Activated CD4-positive, CD25-positive, alpha-beta regulatory T cell (primary cell): ENCODE measurements at places on chromosomes 7 and 10.
A peak's percentile ranks its signal among the peaks of the same experiment; 100 is the strongest.

DNA sequence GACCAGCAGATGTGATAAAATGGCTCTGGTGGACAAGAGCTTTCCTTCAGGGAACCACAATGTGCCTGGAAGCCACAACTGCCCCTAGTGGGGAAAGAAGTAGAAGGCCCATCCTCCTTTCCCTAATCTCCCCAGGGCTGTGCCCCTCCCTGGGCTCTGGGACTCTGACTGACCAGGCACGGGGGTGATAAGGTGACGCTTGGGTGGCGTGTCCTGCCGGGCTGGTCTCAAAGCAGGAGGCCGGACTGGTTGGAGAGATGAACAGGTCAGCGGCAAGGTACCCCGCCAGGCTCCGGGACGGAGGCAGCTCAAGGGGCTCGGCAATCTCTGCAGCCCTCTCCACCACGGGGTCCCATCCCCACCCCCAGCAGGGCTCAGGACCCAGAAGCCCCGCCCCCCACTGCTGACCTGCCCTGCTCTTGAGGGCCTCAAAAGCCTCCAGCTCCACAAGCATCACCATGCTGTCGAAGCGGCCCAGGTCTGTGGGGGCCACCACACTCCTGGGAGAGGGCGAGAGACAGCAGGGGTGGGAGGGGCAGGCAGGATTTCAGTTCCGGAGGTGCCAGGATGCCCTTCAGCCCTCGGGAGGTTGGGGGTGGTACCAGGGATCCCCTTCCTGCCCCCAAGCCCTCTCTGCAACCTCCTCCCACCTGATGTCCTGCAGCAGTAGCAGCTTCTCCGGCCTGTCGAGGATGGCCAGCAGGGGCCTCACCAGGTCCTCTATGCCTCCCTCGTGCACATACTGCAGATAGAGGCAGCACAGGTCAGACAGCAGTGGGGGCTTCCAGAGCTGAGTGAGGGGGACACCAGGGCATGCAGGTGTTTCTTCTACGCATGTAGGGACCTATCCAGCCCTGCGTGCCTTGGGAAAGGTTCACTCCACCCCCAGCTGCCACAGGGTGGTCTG, 12.2 kb downstream of the LZTS2 start:
- no peak for DNase-seq

DNA sequence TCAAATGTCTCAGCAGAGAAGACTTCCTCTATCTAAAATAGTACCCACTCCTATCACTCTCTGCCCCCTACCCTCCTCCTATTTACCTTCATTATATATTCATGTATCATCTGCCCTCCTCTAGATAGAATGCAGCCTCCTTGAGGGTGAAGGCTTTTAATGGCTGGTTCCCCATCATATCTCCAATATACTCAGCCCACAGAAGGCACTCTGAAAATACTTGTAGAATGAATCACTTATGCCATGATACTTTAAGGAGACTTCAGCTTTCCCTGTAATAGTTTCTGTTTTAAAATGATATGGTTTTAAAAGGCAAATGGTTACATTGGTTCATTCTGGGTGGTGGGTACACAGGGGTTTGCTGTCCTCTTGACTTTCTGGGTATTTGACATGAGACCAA, 25.3 kb downstream of the GFRA1 start:
- no peak for DNase-seq

GRCh38 chr10:72328045-72328828, 26.5 kb downstream of the DNAJB12 start:
- DNase-seq: no peak

DNA sequence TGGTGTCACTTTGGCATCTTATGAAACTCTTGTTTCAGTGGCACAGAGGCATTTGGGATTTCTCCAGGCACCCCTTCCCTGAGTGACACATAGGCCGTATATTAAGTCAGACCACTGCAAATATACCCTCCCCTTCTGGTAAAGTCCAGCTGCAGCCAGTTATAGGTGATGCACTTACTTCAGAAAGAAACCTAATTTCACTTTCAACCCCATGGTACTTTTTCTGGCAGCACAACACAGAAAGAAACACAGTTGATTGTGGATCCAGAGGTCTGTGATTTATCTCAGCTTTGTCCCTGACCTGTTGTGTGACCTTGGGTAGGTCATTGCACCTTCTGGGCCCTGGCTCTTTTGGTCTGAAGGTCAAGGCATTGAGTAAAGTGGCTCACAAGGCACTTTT, 173.2 kb downstream of the BUB3 start:
- no peak for DNase-seq

GRCh38 chr10:11678074-11678793, 63.9 kb upstream of the ECHDC3 start:
- no peak for DNase-seq

DNA sequence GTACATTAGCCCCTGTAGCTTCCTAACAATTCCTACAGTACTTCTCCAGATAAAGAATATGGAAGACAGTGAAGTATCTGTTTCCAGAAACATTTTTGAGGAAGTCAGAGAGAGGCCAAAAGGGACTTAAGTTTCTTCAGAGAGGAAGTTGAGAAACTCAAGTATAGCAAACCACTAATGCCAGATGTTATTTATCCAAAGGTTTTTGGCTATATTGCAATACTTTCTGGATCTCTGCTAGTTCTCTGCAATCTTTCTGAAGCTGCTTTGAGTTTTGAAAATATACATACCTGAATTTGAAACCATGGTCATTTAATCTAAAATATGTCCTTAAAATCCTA, 64.7 kb downstream of the BICC1 start:
- DNase-seq: no peak

GRCh38 chr7:24945899-24946298, 34.1 kb downstream of the OSBPL3 start:
- no peak for DNase-seq

DNA sequence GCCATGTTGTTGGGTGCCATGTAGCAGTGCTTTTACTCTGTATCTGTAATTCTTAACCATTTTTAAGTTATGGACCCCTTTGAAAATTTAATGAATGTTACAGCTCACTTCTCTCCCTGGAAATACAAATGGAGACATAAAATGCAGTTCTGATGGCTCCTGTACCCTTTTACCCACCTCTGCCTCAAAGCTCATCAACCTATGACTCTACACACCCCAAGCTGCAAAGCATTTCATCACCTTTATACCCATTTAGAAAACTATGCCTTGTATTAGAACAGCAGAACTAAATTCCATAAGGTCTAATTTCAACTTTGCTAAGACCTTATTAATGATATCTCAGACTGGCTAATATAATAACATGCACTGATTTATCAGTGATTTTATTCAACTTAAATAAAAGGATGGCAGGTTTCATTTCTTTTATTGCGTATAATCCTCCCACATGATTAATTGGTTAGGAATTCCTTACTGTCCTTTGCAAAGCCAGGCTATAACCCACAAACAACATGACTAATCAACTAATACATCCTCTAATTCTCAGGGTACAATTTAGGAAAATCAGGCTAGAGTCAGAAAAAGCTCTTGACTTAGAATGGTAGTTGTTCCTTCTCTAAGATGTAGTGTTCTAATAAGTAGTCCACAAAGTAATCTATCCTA, 68.1 kb downstream of the CPEB3 start:
- DNase-seq: no peak

GRCh38 chr7:143299840-143300239, 11.7 kb downstream of the CASP2 start:
- peak; percentile 42 for DNase-seq

DNA sequence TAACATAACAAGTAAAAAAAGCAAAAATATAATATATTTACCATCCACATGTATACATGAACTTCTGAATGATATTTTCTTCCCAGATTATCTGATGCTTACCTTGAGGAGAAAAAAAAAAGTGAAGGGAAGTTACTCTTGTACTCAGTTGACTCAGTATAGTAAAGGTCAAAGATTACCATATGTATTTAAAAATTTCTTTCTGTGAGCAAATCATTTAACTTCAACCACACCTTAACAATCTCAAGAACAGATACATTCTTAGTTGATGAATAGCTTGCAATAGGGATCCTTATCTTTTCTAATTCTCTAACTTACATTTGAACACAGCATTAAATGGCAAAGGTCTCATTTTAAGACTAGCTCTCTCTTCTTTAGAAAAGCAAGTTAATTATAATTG, 29.8 kb downstream of the PRR15 start:
- DNase-seq: no peak

DNA sequence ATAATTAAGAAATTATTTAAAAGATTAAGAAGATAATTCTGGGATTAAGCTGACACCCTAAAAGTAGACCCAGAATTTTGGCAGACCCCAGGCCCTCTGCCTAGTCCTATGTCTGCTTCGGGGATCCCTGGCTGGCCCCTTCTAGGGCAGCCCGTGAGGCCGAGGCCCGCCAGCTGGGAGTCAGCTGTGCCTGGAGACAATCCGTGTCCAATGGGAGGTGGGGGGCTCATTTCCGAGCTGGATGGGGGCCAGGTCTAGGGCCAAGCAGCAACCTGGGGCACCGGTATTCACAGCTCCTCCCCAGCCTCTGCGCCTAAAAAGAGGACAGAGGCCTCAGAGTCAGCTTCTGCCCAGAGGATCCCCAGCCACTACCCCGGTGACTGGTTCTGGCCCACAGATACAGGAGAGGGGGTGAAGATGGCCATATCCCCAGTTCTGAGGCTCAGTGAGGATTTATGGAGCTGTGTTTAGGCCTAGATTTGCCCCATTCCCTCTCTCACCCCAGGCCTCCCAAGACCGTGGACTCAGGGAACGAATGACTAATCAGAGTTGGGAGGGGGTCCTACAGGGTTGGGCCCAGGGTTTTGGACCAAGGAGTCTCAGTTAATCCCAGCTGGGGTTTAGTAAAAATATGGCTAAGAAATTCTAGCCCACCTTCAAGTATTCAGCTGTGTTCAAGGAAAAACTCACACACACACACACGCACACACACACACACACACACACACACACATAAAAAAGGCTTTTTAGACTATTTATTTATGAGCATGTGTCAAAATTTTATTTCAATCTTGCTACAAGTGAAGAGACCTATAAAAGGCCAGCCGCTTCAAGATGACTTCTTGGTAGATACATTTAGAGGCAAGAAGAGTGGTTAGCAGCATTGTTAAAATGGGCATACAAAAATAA, 37.4 kb upstream of the LBX1 start:
- DNase-seq: no peak

DNA sequence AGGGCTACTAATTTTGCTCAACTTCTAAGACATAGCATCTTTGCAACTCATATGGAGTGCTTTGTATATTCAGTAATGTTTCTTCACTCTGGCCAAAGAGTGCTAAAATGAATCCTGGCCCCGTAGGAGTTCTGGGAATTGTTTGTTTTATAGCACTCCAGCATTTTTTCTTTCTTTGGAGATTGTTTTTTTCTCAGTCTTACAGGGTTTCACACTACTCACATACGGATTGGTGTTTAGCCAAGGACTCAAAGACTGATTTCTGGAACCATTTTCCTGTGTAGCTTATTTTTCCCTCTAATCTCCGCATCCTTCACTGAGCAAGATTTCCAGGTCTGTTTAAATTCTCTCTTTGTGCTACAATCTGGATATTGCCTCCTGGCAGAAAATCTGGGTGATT, 6.4 kb downstream of the TAS2R41 start:
- DNase-seq: no peak

GRCh38 chr7:157980774-157981173, 606.8 kb downstream of the PTPRN2 start:
- DNase-seq: no peak

- no peak for DNase-seq
Measured at GRCh38 chr10:53491774-53492173, 719.2 kb upstream of the MBL2 start.

DNA sequence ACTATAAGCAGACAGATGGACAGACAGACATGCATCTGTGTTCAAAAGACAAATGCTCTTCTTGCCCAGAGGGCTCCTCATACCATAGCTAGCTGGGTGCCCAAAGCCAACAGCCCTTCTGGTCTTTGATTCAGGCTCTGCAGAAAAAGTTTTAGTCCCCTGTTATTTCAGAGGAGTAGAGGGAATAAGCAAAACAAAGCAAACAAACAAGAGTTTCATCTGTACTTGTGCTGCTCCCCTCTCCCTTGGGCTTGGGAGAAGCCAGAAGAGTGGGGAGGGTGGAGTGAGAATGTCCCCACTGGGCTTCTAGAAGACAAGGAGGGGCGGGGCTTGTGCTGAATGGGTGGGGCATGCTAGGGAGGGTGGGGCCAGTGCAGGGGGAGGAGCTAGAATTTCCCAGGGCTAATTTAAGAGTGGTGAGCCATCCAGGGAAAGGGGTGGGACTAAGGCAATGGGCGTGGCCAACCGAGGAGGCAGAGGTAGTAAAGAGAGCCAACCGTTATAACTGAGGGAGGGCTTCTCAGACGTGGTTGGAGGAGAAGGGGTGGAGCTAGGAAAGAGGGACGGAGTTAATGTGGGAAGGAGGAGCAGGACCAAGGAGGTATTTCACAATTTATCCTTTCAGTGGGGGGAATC, 101.2 kb upstream of the MGMT start:
- no peak for DNase-seq

DNA sequence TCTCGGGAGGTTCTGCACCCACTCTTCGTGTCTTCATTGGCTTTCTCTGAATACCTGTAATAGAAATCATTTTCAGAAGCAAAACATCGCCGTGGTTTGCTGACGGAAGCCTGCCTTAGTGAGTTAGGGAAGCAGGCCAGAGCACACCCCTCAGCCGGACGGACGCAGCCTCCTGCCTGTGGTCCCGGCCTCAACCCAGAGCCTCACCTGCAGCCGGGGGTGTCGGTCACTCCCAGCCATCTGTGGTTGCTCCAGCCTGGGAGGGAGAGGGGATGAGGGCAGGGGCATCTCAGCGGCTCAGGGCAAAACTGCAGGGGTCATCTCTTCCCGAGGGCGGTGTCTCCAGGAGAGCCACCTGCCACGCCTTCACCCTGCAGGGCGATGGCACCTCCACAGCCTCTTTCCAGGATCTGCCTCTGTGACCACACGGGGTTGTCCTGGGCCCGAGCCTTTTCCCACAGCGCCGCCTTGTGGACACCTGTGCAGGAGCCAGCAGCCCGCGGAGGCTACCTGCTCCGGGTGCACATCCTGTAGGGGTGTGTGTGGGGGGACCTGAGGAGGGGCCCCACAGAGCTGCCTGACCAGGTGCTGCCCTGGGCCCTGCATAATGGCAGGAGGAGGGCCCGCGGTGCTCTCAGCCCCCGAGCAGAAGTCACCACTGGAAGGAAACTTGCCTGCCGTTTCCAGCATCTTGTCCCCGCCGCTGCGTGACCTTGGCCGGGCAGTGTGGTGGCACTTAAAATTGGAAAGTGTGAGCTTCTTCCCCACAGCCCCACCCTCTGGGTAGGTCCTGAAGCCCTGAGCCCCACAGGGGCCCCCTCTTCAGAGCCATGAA, 21.6 kb upstream of the AP5Z1 start:
- DNase-seq: peak; percentile 73

DNA sequence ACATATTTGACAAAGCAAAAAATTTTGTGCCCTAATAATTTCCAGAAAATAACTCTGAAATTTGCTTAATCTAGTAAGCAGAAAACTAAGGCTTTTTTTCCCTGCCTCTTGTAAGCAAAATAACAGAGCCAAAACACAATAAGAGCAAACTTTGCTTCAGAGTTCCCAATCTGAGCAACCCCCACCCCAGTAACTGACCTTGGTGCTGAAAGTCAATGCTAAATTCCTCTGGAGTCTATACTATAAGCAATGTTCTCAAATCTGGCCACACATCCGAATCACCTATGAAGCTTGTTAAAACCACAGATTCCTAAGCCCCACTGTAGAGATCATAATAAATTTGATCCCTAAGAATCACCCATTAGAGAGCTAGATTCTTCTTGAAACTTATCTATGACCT, 150.5 kb downstream of the ELAPOR2 start:
- no peak for DNase-seq

- DNase-seq: no peak
Measured at GRCh38 chr10:13404791-13405190, 56.7 kb upstream of the SEPHS1 start.

GRCh38 chr7:7519056-7519455, 16.6 kb downstream of the COL28A1 start:
- no peak for DNase-seq
